ENCODE measurements at places on chromosomes 2 and 18.

DNA sequence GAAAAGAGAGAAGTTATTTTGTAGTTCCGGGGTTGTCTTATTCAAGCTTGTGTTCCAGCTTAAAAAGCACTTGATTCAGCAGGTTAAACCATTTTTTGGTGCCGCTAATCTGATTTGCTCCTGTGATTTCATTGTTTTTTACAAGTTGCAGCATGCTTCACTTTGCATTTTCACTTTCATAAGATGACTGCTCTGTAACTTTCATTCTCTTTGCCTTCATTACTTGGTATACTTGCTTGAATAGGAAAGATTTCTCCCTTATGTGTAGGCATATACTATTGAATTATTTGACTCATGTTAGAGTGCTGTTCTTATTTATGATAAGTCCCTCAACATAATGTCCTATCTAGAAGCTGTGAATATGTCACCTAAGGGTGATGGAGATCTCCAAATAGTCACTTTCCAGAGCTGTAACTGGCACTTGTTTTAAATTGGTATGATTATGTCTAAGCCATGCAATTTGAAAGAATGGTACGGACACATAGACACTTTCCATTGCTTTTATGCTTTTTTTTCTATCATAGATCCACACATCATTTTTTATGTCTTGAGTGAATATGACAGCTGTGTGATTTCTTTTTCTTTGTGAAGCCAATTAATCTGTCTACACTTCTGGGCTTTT lies 254.5 kb downstream of the DSEL start:
- no peak for DNase-seq

DNA sequence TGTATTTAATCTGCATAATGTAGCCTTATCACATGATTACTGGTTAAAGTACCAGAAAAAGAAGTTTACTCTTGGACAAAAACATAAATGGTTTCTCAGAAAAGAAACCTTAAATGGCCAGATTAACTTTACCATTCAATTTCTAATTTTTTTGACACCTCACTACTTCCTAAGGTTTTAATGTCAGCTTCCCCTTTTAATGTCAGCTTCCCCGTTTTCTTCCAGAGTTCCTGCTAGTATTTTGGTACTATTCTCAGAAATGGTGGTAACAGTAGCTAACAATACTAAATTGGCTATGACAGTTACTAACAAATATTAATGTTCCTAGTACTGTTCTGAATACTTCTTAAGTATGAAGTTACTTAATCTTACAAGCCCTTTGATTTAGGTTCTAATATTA lies 22.4 kb upstream of the SLC8A1 start:
- no peak for DNase-seq

DNA sequence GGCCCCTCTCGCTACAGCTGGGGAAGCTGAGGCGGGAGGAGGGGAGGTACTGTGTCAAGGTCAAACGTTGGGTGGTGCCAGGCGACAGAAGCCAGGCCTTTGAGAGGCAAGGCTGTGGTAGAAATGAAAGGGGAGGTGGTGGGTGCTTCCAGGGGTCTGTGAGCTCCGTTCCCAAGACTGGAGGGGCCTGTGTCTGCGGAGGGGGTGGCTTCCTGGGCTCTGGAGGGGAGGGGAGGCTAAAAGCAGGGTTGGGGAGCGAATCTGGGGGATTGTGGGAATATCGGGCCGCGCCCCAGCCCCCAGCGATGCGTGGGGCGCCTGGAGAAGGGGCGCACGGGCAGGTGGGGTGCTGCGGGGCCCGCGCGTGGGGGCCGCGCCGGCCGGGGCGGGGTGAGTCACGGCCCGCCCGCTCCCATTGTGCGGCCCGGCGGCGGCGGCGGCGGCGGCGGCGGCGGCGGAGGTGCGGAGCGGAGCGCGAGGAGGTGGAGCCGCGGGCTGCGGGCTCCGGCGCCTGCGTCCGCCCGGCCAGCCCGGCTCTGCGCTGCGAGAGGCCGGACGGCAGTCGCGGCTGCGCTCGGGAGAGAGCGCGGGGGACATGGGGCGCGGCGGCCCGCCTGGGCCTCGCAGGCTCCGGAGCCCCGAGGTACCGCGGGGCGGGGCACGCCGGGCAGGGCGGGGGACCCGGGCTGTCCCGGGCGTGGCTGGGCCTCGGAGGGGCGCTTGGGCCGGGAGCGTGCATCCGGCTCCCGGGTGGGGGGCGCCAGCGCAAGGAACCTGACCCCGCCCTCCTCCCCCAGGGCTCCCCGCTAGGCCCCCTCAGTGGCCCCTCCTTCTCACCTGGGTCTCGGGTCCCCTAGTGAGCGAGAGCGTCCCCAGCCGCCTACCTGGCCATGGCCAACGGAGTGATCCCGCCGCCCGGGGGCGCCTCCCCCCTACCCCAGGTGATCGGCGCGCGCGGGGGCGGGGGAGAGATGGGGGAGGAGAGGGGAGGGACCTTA lies at the start of gene SLC4A3:
TSS of gene SLC4A3 (plus strand) at position 528 of the 998 bp plus-strand sequence. CDS start at position 891, 363 bp downstream.
- DNase-seq = peak; percentile 39

DNA sequence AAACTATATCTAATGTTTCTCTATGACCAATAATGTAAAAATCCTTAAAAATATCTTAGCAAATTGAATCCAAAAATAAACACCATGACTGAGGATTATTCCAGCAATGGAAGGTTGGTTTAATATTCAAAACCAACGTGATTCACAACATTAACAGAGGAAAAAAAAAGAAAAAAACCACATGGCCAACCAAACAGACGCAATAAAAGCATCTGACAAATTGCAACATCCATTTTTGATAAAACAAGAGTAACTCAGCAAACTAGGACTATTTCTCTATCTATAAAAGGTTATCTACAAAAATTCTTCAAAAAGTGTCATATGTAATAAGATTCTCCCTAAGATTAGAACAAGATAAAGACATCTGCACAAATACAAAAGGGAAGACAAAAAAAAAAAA lies 28.9 kb downstream of the PPP3R1 start:
- no peak for DNase-seq

DNA sequence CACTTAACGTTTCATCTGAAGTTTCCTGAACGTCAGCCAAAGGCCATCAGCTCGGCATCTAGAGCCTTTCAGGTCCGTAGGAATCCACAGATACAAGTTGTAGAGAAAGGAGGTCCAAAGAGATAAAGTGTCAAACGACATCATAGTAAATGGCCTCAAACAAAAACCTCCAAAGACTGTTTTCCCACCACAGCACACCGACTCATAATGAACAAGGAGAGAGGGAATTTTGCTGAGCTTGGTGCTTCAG lies 150.3 kb downstream of the PXDN start:
- no peak for DNase-seq

DNA sequence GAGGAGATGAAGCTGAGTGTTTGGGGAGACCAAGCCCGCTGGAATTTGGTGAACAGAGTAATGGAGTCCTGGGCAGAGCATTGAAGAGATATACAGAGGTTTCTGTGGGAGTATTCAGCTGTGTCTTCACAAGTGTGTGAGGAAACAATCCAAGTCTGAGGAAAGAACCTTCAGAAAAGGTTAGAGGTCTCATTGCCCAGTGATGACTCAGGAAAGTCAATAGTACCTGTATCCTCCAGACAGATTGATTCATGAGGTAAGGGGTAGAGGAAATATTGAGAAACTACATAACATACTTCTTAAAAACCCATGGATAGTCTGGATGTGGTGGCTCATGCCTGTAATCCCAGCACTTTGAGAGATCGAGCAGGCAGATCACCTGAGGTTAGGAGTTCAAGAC lies 392.3 kb downstream of the GALNT13 start:
- no peak for DNase-seq

GRCh38 chr18:13319629-13320028 lies 101.1 kb downstream of the LDLRAD4 start:
- no peak for DNase-seq

GRCh38 chr2:20065885-20066602 lies 14.6 kb upstream of the LAPTM4A start:
- DNase-seq = peak; percentile 85

DNA sequence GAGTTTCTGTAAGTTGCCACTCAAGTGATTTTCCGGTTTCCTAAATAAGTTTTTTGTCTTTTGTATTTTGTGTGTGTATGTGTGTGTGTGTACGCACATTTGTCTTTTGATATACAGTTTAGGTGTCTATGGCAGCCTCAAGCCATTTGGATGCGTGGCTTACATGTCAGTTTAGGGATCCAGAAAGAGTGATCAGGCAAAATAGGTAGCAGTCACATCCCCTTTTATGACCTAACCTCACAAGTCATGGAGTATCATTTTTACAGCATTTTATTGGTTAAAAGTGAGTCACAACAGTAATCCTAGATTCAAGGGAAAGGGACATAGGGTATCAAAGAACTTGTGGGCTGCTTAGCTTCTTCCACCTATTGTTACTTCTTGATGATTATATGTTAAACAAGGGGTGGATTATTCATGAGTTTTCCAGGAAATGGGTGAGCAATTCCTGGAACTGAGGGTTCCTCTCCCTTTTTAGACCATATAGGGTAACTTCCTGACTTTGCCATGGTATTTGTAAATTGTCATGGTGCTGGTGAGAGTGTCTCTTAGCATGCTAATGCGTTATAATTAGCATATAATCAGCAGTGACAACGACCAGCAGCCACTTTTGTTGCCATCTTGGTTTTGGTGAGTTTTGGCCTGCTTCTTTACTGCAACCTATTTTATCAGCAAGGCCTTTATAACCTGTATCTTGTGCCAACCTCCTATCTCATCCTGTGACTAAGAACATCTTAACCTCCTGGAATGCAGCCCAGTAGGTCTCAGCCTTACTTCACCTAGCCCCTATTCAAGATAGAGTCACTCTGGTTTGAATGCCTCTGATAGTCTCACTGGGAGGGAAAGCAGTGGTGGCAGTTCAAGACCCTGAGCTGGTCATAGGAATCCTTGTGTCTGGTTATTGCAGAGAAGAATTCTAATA lies 8.6 kb upstream of the SOCS6 start:
- peak; percentile 77 for DNase-seq
